ENCODE measurements at places on chromosomes 11 and 22.

- DNase-seq, result no peak
These were observed 188 bp downstream of the UPB1 start for GRCh38 chr22:24495365-24495675.

- DNase-seq, result no peak
These were observed 70.1 kb upstream of the PICALM start for GRCh38 chr11:86138958-86139357.

DNA sequence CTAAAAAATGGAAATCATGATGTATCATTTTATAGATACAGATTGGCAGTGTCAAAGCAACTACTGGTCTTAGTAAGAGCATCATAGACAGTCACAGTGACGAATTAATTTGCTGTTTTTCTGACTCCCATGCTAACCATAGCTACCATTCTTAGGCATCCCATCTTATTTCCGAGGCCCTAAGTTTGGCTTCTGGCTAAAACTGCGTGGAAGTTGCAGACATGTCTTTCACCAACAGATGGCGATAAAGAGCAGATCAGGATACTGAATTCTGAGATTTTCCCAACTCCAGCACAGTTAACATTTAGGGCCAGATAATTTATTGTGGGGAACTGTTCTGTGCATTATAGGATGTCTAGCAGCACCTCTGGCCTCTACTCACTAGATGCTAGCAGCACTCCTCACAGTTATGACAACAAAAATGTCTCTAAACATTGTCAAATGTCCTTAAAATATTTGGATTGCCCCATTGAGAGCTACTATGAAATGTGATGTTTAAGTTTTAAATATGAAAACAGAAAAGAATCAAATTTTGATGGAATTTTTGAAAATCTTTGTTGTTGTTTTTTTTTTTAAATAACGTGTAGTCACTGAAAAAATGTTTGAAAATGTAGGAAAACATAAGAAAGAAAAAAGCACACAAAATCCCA lies 16.3 kb downstream of the OR2AG2 start:
- peak; percentile 21 for DNase-seq

- DNase-seq, result no peak
These were observed 3.7 kb upstream of the SIK2 start for GRCh38 chr11:111598559-111598958.

DNA sequence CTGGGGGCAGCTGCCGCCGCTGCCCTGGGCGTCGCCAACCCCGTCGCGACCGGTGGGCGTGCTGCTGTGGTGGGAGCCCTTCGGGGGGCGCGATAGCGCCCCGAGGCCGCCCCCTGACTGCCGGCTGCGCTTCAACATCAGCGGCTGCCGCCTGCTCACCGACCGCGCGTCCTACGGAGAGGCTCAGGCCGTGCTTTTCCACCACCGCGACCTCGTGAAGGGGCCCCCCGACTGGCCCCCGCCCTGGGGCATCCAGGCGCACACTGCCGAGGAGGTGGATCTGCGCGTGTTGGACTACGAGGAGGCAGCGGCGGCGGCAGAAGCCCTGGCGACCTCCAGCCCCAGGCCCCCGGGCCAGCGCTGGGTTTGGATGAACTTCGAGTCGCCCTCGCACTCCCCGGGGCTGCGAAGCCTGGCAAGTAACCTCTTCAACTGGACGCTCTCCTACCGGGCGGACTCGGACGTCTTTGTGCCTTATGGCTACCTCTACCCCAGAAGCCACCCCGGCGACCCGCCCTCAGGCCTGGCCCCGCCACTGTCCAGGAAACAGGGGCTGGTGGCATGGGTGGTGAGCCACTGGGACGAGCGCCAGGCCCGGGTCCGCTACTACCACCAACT lies 1.0 kb downstream of the FUT4 start:
- DNase-seq, result peak; percentile 32

DNA sequence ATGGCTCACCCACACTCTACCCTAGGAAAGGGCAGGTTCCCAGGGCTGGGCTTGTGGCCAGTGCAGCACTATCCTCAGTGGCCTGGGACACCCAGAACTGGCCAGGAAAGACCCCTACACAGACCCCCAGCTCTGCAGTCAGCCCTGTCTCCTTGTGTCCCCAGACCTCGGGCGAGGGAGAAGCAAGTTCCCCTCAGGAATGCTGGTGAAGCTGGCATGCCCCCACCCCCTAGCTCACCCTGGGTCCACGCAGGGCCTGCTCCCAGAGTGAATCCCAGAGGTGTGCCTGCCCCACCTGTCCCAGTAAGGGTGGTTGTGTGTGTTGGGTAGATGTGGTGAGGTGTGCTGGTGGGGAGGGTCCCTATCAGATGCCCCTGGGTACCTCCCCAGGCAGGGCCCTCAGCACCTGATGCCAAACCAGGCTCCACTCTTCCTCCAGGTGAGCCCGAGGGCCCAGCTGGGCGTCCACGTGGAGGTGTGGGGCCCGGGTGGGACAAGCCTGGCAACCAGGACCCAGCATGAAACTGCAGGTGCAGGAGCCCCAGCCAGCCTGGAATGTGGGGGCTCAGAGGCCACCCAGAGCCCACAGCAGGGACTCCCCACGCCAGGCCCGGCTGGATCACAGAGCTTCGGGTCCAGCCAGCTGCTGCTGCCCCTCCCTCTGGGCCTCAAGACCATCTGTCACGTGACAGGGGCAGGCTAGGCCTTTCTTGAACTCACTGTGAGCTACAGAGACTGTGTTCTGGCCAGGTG lies 48.4 kb upstream of the KCNQ1OT1 start:
- DNase-seq, result no peak

DNA sequence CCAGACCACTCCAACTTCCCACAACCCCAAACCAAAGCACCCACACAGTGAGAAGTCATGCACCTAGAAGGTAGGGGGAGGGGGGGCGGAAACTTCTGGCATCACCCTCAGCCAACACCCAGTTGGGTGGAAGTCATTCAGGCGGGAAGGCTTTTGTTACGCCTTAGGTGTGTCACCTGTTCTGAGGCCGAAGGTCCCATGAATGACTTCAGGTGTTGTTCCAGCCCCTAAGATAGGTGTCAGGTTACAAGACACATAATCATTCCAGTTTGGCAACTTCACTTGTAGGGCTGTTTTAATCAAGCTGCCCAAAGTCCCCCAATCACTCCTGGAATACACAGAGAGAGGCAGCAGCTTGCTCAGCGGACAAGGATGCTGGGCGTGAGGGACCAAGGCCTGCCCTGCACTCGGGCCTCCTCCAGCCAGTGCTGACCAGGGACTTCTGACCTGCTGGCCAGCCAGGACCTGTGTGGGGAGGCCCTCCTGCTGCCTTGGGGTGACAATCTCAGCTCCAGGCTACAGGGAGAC lies at the start of gene TMPRSS4:
TSS of gene TMPRSS4 (plus strand) at position 325 of the 528 bp plus-strand sequence. CDS start 225 bp downstream, outside the sequence.
- DNase-seq, result peak; percentile 42

DNA sequence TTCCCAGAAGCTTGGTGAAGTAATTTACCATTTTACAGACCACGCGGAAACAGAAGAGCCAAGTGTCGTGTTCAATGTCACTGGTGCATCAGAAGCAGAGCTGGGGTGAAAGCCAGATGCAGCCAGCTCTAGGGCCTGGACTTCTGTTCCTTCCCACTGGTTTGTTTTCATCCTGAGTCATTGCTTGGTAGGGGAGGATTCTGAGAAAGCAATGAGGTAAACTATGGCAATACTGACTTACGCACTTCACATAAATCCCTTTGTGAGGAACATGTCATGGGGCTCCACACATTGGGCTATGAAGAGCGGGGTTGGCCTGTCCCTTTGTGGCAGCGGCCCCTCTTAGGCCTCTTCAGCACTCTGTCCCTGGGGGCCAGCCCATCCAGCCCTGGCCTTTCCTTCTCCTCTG lies 52.4 kb upstream of the RBFOX2 start:
- DNase-seq, result no peak

DNA sequence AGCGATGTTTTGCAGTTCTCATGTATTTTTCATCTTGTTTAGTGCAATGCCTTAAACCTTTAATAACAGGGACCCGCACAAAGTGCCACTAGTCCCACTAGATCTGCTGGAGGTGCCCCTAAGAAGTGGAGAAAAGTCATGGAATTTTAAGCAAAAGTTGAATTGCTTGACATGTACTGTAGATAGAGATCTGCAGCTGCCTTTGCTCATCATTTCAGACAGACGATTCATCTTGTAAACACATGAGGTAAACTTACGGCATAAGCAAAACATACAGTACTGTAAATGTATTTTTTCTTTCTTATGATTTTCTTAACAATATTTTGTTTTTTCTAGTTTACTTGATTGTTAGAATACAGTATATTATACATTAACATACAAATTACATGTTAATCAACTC lies 295.6 kb downstream of the CASP12 start:
- no peak for DNase-seq

GRCh38 chr11:117220568-117220967 lies 11.3 kb downstream of the PCSK7 start:
- DNase-seq, result no peak

DNA sequence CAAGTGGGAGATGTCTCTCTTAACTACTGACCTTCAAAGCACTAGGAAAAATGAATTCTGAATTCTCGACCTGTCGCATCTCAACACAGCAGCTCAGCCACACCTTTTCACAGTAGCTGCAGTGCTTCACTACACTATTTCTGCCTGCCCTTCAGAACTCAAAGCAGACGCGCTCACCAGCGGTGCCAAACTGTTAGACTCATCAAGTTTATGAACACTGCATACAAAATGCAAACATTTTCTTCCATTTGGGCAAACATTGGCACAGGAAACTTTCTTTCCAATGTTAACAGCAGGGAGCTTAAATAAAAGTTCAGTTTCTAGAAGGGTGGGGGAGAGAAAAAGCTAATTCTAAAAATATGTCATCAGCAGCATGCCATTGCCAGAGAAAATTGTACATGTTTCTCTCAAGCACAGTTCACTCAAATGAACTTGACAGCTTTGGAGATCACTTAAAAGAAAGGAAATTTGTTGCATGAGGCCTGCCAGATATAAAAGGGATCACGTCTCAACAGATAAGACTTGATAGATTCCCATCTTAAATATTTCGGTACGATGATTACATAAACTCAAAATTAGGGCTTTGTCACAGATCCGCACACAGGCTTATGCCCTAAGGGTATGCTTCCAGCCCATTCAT lies 82.7 kb downstream of the CADM1 start:
- DNase-seq, result no peak
